ENCODE measurements at places on chromosomes 4 and X.
A peak's percentile ranks its signal among the peaks of the same experiment; 100 is the strongest.

GRCh38 chr4:150217808-150218207, 139.6 kb downstream of the DCLK2 start:
- DNase-seq = no peak

DNA sequence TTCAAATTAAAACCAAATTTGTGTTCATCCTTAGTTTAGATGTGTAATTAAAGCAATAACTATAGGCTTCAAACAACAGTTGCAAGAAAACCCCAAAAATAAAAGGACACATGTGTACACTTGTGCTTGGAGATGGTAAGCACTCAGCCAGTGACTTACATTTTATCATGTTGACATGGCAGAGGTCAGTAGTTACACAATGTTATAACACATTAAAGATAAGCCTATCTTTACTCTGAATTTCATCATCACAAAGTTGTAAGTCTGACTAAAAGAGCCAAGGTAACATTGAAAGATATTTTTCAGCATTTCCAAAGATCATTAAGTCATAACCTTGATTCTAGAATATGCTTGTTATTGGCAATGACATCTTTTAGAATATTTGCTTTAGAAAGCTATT, 98.5 kb upstream of the PNPLA4 start:
- DNase-seq = no peak

- DNase-seq = no peak
Measured at GRCh38 chr4:23934223-23934622, 44.4 kb upstream of the PPARGC1A start.

- no peak for DNase-seq
Measured at GRCh38 chr4:107877361-107877760, 52.6 kb downstream of the SGMS2 start.

DNA sequence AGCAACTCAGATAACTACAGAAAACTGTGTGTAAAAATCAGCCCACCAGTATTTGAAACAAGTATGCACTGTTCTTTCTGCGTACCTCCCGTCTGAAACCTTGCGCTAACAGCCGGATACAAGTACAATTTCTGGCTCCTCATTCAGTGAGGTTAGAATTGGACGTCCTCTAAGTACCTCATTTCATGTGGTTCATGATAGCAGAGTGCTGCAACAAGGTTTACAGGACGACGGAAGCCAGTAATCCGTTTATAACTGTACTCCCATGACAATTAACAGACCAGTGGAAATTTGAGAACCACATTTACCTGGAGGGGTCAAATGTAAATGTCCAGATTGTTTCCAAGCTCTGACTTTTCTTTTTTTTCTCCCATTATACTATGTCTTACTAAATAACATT, 52.9 kb upstream of the TENM3 start:
- DNase-seq = no peak

GRCh38 chr4:42676066-42676951, 19.4 kb upstream of the ATP8A1 start:
- DNase-seq = no peak

DNA sequence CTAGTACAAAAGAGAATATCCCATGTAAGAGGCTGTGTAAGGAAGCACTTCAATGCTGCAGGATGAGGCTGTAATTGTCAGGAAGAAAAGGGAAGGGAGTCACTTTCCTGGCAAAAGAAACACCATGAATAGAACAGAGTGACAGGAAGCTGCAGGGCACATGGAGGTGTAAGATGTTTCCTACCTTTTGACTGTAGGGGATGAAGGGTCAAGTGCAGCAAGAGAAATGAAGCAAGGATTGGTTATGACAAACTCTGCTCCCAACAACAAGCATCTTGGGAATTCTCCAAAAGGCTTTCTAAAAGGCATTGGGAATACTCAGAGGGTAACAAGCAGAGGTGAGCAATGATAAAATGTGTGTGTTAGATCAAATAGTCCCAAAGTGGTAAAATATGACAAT, 74.3 kb upstream of the NPY2R start:
- no peak for DNase-seq

- no peak for DNase-seq
Measured at GRCh38 chr4:22473268-22473667, 42.6 kb downstream of the ADGRA3 start.

- no peak for DNase-seq
Measured at GRCh38 chr4:185549095-185549639, 13.9 kb upstream of the PDLIM3 start.

DNA sequence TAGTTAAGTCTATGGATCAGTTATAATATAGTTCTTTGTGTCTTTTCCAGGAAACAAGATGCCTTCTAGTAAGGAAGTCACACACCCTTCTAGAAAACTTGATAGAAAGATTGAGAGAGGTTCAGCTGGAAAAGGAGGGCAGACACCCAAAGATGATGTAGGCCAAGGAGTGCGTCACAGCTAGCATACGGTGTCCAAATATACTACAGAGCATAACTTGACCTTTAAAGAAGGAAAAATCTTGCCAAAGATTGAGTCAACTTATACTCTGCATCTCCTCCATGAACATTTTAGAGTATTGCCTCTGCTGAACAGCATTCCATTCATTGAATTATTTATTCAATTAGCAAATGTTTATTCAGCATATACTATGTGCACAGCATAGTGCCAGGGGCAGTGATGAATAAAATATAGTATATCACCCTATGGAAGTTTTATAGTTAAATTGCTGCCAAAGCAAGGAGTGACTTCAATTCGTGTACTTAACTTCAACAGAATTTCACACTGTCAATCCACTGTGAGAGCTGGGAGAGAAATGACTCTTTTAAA, 51.9 kb upstream of the SLC6A14 start:
- peak; percentile 1 for DNase-seq

DNA sequence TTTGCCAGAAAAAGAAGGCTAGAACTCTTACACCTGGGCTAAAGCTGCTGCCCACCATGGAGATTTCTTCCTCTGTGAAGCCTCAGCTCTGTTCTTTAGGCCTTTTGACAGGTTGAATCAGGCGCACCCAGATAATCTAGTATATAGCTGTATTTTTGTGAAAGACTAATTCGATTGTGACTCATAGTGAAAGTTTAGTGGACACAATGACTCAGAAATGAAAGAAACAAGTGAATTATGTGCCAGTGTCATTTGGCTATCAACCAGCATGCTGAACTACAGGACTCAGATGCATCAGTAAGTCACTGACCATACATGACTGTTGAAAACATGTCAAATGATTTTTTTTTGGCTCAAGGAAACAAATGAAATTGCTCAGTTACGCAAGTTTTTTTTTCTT, 425.4 kb downstream of the SLITRK2 start:
- no peak for DNase-seq

- no peak for DNase-seq
Measured at GRCh38 chr4:2069986-2070385, 10.9 kb downstream of the NAT8L start.

- peak; percentile 20 for DNase-seq
Measured at GRCh38 chrX:37825215-37825842, 22.0 kb downstream of the DYNLT3 start.

DNA sequence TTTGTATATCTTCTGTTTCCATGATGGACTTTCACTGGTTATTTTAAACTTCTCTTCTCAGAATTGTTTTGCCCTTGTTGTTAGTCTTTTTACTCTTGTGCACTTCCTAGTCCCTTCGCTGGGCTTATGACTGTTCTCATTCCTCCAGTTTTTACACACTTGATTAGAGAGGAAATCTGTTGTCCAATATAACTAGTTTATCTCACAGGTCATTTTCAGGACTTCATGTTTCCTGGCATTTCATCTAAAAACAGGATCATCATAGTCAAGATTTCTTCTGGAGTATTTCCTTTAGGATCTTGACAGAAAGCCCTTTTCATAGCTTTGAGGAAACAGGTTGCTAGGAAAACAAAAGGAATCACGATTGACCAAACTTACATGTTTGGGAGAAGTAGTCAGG, 3.0 kb downstream of the FNIP2 start:
- DNase-seq = no peak

GRCh38 chrX:14295426-14295825, 233.9 kb upstream of the GLRA2 start:
- DNase-seq = no peak

DNA sequence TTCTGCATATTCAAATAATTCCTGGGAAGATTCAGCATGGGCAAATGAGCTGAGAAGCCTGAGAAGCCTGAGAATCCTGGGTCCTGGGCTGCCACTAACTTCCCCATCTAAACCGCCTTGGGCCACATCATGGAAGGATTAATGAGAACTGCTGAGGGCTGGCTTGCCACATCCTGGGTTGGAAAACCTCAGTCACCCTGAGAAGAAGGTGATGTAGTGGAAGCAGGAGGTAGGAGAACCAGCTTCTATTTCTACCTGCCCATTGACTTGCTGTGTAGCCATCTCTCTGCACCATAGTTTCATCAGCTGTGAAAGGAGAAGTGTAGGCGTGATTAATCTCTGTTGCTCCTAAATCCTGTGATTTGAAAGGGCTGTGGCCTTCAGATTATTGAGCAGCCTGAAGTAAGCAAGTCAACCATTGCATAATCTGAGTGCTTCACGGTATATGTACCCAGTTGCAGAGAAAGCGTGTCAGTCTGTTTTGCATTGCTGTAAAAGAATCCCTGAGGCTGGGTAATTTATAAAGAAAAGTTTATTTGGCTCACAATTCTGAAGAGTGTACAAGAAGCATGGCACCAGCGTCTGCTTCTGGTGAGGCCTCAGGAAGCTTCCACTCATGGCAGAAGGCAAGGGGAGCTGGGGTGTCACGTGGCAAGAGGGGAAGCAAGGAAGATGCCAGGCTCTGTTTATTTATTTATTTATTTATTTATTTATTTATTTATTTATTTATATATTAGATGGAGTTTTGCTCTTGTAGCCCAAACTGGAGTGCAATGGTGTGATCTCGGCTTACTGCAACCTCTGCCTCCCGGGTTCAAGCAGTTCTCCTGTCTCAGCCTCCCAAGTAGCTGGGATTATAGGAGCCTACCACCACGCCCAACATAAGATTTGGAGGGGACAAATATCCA, 140.9 kb upstream of the ATP6AP2 start:
- DNase-seq = no peak

All from GM03348 (cell line).